ENCODE measurements at places on chromosomes 5 and 9.

DNA sequence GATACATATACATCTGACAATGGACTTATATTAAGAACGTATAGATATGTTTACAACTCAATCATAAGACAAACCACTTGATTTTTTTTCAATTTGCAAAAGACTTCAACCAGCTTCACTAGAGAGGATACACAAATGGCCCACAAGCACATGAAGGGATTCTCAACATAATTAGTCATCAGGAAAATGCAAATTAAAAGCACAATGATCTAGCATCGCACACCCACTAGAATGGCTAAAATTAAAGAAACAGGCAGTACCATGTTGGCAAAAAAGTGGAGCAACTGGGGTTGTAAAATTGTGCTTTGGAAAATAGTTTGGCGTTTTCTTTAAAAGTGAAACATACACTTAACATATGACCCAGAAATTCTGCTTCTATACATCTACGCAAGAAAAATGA, 80.0 kb upstream of the TRIO start:
- DNase-seq: no peak

GRCh38 chr5:142078221-142078620, 30.4 kb upstream of the NDFIP1 start:
- no peak for DNase-seq

GRCh38 chr9:137582286-137582860, 3.6 kb upstream of the DPH7 start:
- no peak for DNase-seq

- DNase-seq: no peak
Measured at GRCh38 chr9:72917892-72918509, 34.9 kb downstream of the ALDH1A1 start.

GRCh38 chr9:38390851-38391250, 1.7 kb upstream of the ALDH1B1 start:
- no peak for DNase-seq

DNA sequence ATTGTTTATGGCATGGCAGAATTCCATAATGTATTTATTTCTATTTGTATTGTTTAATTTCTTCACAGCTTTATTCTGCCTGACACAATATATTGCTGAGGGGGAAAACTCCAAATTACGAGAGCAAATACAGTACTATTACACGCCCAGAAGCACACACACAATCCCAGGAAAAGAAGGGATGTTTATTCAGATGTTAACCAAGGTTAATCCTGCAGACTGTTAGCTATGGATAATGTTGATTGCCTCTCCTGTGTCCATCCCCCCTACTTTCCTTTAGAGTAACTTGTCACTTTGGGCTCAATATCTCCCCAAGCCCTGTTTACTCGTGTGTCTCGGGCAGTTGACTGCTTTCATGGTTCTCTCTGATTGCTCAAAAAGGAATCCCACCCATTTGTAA, 84.2 kb upstream of the ERCC6L2 start:
- DNase-seq: no peak

DNA sequence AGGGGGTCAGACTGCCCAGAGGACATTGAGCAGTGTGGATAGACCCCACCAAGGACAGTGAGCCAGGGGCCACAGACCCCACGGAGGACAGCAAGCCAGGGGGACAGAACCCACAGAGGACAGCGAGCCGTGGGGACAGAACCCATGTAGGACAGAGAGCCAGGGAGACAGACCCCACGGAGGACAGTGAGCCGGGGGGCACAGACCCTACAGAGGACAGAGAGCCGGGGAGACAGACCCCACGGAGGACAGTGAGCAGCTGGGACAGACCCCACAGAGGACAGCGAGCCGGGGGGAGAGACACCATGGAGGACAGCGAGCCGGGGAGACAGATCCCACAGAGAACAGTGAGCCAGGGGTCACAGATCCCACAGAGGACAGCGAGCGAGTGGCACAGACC, 3.4 kb upstream of the ZDHHC11 start:
- DNase-seq: no peak

GRCh38 chr5:116566251-116566650, 8.4 kb downstream of the SEMA6A start:
- no peak for DNase-seq

- no peak for DNase-seq
Measured at GRCh38 chr9:71253011-71253410, 131.6 kb upstream of the TRPM3 start.

DNA sequence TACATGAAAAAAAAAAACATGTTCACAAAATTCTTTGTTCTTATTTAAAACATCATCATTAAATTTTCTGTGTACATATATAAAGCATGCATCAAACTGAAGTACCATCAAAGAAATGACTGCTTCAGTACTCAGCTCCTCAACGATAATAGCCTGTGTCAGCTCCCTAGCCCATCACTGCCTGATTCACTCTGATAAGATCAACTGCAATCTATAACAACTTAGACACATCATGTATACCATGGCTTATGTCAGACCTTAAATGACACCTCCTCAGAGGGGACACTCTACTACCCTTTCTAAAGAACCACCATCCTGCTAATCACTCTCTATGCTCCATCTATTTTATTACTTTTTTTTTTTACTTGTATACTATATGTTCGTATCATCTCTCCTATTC, 200.5 kb upstream of the TLE4 start:
- DNase-seq: no peak

GRCh38 chr5:10674096-10674495, 86.9 kb downstream of the DAP start:
- DNase-seq: no peak

DNA sequence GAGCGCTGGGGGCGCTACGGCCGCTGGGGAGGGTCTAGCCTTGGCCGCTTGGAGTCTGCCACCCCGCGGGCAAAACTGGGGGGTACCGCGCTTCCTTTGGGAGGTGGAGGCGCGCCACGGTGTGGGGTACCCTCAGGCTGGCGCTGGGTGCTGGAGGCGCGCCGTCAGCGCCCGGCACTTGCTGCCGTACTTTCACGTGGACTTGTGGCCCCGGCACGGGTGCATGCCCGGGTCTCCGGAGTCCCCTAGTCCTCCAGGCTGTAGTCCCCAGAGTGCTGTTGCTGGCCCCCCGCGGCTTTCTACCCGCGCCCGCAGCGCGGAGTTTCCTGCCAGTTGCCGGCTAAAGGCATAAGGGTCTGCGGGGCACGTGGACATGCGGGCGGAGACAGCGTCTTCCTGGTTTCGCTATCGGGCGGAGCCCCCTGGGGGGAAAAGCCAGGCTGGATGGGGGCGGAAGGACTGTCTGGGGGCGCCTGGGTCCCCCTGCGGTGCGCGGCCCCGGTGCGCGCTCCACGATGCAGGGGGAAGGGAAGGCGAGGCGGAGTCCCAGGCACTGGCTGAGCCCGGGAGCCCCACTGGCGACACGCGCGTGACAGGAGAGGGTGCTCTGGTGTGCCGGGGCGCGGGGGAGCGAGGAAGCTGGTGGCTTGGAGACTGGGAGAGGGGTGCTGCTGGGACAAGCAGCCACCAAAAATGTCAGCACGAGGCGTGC, 666 bp downstream of the PPARGC1B start:
- DNase-seq: no peak

- no peak for DNase-seq
Measured at GRCh38 chr5:146680846-146681584, 165.0 kb upstream of the GPR151 start.

DNA sequence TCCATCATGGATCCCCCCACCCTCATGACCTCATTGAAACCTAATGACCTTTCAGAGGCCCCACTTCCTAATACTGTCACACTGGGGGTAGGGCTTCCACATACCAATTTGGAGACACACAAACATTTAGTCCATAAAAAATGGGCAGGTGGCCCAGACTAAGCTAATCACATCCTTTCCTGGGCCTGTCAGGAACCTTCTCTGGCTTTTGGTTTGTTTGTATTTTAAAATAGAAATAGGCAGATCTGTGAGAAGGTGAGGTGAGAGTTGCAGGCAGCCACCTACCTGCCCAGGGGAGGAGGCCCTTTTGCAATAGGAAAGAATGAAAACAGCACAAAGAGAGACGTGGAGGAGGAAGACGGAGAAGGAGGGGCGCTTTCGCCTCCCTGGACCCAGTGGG, 90.2 kb upstream of the BOD1 start:
- DNase-seq: no peak

DNA sequence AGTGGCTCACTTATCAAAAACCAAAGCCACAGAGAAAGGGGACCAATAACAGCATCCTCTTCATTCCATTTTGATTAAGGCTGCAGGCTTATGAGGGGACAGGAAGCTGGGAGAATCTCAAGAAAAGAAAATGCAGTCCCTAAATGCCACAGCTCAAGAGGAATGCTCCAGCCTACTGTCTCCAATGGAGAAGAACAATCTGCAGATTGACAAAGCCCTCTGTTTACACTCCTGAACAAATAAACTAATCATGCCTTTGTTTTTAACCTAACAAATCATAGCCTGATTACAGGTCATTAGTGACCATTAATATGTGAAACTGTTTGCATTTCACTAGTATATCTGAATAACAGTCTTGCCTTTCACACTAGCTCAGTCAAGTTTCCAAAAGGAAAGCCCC, 26.5 kb downstream of the PPP2R2B start:
- DNase-seq: no peak

- no peak for DNase-seq
Measured at GRCh38 chr9:28234133-28234893, 661.0 kb upstream of the C9orf72 start.

GRCh38 chr5:177116631-177117373, 16.8 kb upstream of the NSD1 start:
- DNase-seq: no peak

DNA sequence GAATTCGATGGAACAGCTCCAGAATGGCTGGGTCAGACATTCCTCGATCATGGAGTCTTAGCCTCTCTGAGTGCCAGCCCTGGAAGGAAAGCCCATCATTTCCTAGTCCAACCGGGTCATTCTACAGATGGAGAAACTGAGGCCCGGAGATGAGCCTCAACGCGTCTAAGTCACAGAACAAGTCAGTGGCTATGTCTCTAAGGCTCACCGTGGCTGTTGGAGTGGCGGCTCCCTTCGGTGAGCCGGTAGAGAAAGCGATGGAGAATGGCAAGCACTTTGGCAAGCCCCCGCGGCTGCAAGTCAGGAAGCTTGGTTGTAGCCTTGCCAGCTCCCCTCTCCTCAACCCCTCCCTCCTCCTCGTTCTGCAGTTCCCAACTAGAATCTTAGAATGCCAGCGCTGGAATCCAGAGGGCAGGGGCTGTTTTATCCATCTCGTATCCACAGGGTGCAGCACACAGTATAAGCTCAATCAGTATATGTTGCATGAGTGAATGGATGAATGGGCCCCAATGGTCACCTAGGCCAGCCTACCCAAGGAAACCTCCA, 438 bp upstream of the ARSI start:
- DNase-seq: no peak

- no peak for DNase-seq
Measured at GRCh38 chr5:35004200-35004599, 43.5 kb downstream of the AGXT2 start.

DNA sequence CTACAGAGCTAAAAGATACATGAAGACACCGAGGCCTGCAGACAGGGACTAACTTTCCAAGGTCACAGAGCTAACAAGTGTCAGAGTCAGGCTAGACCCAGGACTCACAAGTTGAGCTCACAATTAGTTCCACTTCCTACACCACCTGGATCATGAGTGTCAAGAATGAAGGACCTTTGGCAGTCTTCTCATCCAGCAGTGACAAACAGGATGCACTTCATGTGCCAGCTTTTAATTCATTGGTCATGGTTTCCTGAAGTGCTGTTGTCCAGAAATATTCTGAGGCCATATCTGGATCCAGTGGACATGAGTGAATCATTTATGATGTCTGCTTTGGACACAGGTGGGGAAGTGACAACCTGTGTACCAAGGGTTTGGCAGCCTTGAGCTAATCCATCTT, 77.4 kb downstream of the KCNIP1 start:
- no peak for DNase-seq

DNA sequence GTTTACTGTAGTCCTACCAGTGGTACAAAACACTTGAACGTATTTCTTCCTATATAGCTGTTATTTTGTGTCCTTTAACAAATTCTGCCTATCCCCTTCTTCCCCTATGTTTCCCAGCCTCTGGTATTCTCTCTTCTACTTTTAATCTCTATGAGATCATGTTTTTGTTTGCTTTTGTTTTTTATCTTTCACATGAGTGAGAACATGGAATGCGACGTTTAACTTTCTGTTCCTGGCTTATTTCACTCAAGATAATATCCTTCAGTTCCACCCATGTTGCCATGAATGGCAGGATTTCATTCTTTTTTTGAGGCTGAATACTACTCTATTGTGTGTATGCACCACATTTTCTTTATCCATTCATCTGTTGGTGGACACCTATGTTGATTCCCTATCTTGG, 634.4 kb upstream of the WWC1 start:
- no peak for DNase-seq

DNA sequence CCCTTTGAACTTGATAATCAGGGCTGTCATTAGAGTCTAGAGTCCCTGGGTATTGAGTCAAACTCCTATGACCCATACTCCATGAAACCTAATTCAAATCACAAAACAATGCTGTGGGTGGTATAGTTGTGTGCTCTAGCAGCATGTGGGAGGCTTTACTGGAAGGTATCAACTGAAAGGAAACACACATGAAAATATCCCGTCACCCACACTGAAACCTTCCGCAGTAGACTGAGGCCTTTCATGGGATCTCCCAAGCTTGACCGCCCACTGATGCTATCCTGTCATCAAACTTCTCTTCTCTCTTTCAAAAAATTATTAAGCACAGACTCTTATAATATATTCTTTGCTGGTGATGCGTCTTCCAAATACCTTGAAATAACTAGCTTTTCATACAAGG, 569.1 kb upstream of the MEF2C start:
- no peak for DNase-seq

DNA sequence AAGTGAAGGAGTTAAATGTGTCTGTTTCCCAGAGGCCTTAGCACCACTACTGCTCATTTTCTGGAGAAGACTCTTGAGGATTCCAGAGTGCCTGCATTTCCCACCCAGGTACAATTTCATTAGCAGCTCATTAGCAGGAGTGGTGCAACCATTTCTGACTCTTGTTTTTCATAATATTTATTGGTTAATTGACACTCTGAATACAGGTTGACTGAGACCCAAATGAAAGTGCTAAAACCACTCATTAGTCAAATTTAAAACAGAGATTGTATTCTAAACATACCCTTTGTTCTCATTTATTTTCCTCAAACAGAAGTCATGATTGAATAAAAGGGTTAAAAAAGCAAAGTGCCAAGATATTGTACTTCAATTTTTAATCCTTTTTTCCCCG, 134.5 kb downstream of the SIL1 start:
- DNase-seq: no peak
